CD4-positive, alpha-beta memory T cell (primary cell): ENCODE measurements at places on chromosomes 1 and 21.

GRCh38 chr1:180278596-180279395 is 48.7 kb downstream of the LHX4 start:
- no peak for DNase-seq

- no peak for DNase-seq
Observed at GRCh38 chr21:46206163-46207005, 22.1 kb upstream of the SPATC1L start.

- DNase-seq = no peak
Observed at GRCh38 chr1:198003468-198003867, 86.3 kb downstream of the LHX9 start.

- DNase-seq = no peak
Observed at GRCh38 chr1:78370779-78371482, 119.8 kb upstream of the PTGFR start.

DNA sequence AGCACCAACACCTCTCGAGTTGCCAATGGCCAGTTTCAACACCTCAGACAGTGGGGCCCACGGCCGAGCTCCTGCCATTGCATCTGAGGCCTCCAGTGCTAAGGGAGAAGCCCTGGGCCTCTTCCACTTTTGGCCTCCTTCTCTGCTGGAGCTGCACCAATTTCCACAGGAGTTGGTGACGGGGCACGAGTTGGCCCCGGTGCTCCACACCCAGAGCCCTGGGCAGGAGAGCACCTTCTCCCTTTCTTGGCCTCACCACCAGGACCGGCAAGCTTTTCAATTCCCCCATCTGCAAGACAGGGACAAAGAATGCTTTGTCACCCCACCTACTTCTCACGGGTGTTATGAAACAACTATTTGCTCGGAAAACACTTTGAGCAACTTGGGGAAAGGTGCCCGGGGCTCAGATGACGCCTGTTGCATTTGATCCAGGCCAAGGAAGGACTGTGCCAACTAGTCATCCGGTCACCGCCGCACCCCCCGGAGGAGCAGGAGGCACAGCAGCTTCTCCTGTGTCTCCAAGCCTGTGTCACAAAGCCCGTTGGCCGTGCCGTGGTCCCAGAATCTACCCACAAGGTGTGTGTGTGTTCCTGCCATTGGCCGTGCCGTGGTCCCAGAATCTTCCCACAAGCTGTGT is 55.2 kb downstream of the TOMM20 start:
- no peak for DNase-seq

DNA sequence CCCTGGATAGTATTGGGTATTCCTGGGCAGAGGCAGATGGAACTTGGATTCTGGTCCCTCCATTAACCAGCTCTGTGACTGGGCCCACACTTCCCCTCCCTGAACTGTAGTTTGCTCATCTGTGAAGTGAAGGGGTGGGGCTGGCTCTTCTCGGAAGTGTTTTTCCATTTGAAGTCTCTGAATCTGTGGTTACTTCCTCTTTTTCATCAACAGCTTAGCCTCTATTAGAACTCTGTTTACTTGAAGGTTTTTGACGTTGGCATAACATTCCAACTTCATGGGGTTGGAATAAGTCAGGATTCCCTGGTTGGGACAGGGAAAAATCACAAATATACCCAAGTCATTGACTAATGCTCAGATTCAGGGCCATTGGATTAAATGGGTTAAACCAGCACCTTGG is 3.6 kb downstream of the KIAA0040 start:
- DNase-seq = peak; percentile 59

- no peak for DNase-seq
Observed at GRCh38 chr1:54998100-54998499, 633 bp upstream of the BSND start.

DNA sequence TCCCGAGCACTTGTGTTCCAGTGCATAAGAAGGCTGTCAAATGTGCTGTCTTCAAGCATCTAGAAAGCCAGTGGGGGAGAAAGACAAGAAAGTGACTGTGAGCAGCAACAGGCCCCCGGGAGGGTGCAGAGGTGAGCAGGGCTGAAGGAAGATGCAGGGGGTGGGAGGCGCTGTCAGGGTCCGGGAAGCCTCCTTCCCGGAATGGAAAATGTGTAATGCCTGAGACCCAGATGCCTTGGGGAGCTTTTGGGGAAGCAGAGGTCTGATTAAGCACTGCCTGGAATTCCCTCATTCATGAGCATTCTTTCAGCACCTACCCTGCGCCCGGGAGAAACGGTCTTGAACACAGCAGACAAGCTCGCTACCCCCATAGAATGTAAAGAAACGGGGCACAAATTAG is 1.3 kb downstream of the NPHP4 start:
- no peak for DNase-seq

DNA sequence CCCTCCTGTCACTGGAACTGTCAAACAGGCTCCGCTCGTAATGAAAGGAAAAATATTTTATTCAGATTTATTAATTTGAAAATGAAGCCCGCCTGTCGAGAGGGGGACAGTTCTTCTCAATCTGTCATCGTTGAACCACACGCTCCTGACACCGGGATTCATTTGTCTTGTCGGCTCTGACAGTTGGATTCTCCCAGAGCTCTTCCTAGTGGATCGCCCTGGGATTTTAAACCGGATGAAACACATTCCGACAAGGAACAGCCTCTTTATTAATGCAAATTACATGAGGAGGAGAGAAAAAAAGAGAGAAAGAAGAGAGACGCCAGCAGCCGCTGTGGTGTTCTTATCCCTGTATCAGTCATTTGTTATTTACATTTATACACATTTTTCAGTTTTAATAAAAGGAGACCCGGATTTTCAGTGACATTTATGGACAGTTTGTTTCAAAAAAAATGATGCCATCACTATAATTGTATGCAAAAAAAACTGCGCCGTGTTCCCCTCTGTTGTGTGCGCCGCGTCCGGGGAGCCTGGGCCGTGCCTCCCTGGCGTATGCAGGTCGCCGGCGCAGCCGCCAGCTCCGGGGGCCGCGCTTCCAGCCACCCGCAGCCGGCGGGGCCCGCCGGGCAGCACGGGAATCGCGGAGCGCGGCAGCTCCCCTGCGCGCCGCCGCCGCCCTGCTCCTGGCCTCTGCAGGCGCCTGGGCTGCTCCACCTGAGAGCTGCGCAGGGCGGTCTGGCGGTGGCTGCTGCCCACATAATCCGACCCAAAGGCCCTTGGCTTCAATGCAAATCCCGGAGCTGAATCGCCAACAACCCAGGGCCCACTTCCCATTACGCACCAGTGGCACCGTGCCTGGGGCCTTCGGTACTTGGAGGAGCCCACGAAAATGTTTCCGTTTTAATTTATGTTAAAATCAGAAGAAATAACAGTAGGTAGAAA is 237.9 kb upstream of the PBX1 start:
- DNase-seq = no peak
